Astrocyte of the hippocampus (primary cell): ENCODE measurements at places on chromosomes 2 and 18.

DNA sequence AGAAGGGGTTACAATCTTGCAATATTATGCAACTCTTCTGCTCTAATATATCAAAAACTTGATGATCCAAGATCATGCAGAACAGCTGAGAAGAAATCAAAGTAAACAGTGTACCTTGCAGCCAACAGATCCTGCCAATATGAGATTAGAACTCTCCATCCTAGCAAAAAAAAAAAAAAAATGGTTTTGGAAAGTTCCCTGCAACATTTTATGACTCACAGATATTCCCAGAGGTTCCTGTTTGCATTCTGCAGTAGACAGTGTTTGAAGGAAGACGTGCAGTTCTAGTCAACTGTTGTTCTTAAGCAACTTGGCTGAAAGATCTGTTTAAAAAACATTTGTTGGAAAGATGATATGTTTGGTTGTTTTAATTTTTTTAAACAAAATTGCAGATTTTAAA, 103.6 kb upstream of the WDR75 start:
- no peak for DNase-seq

DNA sequence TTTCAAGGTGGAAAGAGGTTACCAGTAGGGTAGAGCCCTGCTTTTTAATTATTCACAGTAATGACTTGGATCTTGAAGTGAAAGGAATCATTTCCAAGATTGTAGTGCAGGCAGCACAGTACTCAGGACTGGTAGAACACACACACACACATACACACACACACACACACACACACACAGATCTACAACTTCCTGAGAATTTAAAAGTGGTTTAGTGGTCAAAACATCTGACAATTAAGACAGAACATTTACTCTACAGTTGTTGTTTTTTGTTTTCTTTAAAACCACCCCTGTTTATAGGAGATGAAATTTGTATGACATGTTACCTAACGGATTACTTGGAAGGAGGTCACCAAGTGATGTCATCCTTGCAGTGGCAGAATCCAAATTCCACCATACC, 146.7 kb upstream of the VRK2 start:
- no peak for DNase-seq

DNA sequence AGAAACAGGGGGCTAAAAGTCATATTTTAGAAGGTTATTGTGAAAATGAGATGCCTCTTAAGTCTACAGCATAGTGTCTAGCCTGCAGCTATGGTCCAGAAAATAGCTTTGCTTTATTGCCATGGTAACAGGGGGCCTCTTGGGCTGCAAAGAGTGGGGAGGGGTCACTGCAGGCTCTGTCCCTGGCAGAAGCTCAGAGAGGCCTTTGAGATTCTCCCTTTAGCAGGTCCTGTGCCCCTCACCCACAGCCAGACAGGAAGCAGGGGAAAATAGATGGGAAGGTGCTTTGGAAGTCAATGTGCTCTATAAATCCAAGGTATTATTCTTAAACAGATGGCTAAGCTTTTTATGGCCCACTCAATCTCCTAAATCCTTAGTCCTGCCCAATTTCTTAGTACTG, 1021.3 kb upstream of the GYPC start:
- no peak for DNase-seq

DNA sequence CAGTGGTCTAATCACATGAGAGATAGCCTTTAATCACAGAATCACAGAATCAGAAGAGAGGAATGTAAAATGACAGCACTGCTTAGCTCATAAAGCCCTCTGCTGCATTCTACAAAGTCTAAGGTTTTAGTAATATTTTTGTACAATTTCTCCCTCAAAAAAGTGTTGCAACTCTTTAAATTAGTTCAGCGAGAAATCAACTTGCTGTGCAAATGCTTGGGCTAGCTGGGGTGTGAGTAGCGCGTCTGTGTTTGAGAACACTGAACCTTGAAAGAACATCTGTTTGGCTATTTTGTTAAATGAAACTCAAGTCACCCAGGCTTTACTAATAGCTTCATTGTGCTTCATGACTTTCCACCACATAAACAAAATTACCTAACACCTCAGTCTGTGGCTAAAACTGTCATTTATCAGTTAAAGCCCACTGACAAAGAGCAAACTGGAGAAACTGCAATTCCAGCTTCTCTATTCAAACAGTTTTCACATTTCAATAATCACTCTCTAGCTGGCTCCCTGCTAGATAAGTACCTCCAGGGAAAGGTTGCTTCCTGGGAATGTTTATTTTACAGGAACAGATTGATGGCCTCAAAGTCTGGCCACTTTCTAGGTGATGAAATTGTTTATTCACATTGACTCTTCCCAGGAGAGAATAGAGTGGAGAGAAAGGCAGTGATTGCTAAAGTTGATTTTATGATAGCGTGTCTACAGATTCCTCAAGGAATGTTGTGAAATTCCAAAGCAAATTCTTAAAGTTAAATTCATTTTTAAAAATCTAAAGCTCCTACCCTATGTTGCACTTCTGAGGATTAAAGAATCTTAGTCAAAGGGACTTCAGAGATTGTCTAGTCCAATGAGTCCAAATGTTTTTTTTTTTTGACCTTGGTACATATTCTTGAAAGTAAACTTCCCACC, 36.0 kb upstream of the STAT1 start:
- peak; percentile 56 for DNase-seq
